Cardiac fibroblast (primary cell): ENCODE measurements at places on chromosomes 2 and 18.

DNA sequence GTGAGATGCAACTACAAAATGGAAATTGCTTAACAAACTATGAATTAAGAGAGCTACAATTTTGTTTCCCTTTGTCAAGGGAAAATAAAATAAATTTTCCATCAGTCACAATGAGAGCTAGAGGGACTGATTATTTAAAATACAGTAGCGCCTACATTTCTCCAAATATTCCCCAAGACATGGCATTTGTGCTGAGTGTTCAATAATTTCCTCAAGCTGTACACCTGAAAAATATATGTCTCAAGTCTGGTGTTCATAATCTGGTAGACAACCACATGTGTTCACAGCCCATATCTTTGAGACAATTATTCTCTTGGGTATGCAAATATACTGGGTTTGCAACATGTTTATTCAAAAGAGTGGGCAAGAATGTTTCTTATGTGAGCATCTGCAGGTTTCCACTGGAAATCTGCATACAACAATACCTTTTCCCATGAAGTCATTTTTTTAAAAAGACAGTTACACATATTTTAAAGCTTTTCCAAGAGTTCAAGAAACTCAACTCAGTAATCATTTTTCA is 240.1 kb upstream of the VRK2 start:
- no peak for DNase-seq

GRCh38 chr2:147150241-147150635 is 694.6 kb upstream of the ACVR2A start:
- DNase-seq: no peak

DNA sequence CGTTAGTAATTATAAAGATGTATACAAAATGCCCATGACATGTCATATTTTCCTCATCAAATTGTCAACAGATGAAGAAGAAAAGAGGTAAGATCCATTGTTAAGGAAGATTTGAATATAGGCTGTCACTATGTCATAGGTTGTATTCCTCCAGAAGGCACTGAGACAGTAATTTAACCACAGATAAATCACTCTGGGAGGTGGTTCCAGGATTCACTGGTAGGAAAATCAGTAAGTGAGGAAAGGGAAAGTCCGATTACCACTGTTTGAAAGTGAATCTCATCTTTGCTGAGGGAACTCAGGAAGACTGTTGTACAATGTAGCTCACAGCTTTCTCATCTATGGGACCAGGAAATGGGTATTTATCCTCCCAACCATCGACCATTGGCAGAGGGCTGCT is 152.8 kb upstream of the TMEFF2 start:
- no peak for DNase-seq

- DNase-seq: no peak
Measured at GRCh38 chr2:229708335-229708734, 6.0 kb downstream of the DNER start.

DNA sequence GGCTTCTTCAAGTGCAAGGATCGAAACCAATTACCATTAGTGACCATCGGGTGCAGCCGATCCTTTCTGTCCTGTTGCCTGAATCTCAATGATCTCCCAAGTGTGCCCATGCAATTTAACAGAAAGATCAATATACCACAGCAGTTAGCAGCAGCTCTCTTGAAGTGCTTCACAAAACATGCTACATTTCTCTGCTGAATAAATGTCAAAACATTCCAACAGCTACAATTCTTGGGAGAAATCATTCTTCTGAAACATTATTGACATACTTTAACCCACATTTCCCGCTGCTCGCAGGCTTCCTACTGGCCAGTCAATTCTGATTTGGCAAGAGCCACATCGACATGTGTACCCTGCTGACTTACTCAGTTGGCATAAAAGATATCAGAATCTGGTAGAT is 907.7 kb downstream of the TMEM182 start:
- DNase-seq: no peak

DNA sequence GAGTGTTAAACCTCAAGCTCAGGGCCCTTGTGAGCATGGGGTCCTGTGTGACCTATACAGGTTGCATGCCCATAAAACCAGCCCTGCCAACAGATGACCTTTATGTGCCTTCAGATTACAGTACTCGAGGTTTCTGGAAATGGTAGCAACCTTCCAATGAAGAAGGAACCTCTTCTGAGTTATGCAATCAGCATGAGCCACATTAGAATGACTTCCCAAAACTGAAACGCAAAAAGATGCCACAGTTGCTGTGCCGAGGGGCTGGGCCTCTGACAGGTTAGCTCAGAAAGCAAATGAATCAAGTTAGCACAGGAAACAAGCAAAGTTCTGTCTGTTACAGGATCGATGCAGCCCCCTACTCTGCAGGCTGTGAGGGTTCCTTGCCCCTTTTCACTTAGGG is 37.7 kb downstream of the TGFA start:
- no peak for DNase-seq
